ENCODE measurements at places on chromosomes 6 and 20.

- H3K27me3 ChIP-seq = peaks cover 22% of the 10 kb centered on the region
- peak; percentile 54 for DNase-seq
- no peaks in the 10 kb centered on the region for H3K36me3 ChIP-seq
- H3K4me1 ChIP-seq = peaks cover 10% of the 10 kb centered on the region
- peak within 1 kb of the TSS; percentile 82 for H3K4me3 ChIP-seq
Observed at GRCh38 chr6:39934131-39934757, at the start of gene MOCS1. TSS of gene MOCS1 (minus strand) at chr6:39934462. CDS start at chr6:39934417, 45 bp downstream.

DNA sequence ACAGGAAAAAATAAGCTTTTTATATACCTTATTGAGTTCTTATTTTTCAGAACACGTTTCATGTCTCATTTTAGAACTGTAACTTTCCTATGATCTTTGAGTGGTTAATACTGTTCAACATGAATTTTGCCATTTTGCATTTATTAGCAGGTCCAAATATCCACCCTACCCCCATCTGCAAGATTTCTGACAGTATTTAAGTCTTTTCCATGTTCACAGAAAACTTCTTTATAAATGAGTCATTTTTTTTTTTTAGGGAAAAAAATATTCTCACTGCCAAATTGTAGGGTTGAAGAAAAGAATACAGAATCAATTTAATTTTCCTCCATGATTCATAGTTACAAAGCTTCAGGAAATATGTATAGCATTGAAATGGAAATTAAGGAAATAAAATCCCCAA, 101.8 kb downstream of the COL21A1 start:
- no peak overlapping the region for H3K27ac ChIP-seq
- no peak overlapping the region for H3K4me3 ChIP-seq
- no peaks in the 10 kb centered on the region for H3K27me3 ChIP-seq
- no peak for DNase-seq
- H3K4me1 ChIP-seq = no peaks in the 10 kb centered on the region

- no peak overlapping the region for H3K27ac ChIP-seq
- DNase-seq = no peak
- no peak overlapping the region for H3K4me3 ChIP-seq
- H3K4me1 ChIP-seq = no peaks in the 10 kb centered on the region
- peaks cover 34% of the 10 kb centered on the region for H3K27me3 ChIP-seq
Observed at GRCh38 chr6:148182378-148182777, 160.3 kb upstream of the SASH1 start.

- H3K36me3 ChIP-seq = peaks cover 10% of the 10 kb centered on the region
- H3K4me3 ChIP-seq = no peak overlapping the region
- no peak for DNase-seq
- H3K4me1 ChIP-seq = no peaks in the 10 kb centered on the region
- no peaks in the 10 kb centered on the region for H3K27me3 ChIP-seq
Observed at GRCh38 chr6:45031601-45032000, 296.5 kb upstream of the RUNX2 start.

- H3K27me3 ChIP-seq = no peaks in the 10 kb centered on the region
- no peak overlapping the region for H3K27ac ChIP-seq
- H3K4me3 ChIP-seq = no peak overlapping the region
- H3K4me1 ChIP-seq = peaks cover 6% of the 10 kb centered on the region
- no peak for DNase-seq
- peaks cover 18% of the 10 kb centered on the region for H3K36me3 ChIP-seq
Observed at GRCh38 chr20:41418739-41419293, 52.2 kb upstream of the EMILIN3 start.

GRCh38 chr20:35992713-35993335, 24.4 kb downstream of the CNBD2 start:
- H3K4me1 ChIP-seq = no peaks in the 10 kb centered on the region
- H3K27me3 ChIP-seq = peaks cover 13% of the 10 kb centered on the region
- H3K27ac ChIP-seq = no peak overlapping the region
- DNase-seq = peak; percentile 48

- no peak for DNase-seq
- peaks cover 8% of the 10 kb centered on the region for H3K4me1 ChIP-seq
- H3K4me3 ChIP-seq = peak overlapping the region; percentile 7
- no peaks in the 10 kb centered on the region for H3K36me3 ChIP-seq
- H3K27ac ChIP-seq = no peak overlapping the region
Observed at GRCh38 chr6:125393449-125393858, 91.7 kb upstream of the HDDC2 start.

DNA sequence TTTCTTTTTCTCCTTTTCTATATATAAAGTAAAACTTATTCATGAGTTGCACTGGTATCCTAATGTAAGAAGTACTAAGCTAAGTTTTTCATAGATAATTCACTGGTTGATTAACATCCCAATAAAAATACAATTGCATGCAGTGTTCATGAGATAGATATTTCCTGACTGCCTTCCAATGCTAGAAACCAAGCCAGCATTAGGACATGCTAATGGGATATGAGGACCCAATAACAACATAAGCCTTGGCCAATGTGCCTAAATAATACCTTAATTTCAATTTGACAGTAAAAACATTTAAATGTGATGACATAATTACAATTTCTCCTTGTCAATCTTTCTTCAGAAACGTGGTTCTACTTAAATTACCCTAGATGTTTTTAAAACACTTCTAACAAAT, 152.7 kb downstream of the RNGTT start:
- H3K4me3 ChIP-seq = no peak overlapping the region
- no peaks in the 10 kb centered on the region for H3K4me1 ChIP-seq
- H3K27me3 ChIP-seq = no peaks in the 10 kb centered on the region
- H3K27ac ChIP-seq = no peak overlapping the region
- DNase-seq = no peak

- H3K4me1 ChIP-seq = peaks cover 89% of the 10 kb centered on the region
- H3K27me3 ChIP-seq = no peaks in the 10 kb centered on the region
- no peak for DNase-seq
- H3K4me3 ChIP-seq = peak overlapping the region; percentile 81
- H3K36me3 ChIP-seq = peaks cover 2% of the 10 kb centered on the region
Observed at GRCh38 chr6:42393339-42393738, 58.4 kb downstream of the TRERF1 start.

DNA sequence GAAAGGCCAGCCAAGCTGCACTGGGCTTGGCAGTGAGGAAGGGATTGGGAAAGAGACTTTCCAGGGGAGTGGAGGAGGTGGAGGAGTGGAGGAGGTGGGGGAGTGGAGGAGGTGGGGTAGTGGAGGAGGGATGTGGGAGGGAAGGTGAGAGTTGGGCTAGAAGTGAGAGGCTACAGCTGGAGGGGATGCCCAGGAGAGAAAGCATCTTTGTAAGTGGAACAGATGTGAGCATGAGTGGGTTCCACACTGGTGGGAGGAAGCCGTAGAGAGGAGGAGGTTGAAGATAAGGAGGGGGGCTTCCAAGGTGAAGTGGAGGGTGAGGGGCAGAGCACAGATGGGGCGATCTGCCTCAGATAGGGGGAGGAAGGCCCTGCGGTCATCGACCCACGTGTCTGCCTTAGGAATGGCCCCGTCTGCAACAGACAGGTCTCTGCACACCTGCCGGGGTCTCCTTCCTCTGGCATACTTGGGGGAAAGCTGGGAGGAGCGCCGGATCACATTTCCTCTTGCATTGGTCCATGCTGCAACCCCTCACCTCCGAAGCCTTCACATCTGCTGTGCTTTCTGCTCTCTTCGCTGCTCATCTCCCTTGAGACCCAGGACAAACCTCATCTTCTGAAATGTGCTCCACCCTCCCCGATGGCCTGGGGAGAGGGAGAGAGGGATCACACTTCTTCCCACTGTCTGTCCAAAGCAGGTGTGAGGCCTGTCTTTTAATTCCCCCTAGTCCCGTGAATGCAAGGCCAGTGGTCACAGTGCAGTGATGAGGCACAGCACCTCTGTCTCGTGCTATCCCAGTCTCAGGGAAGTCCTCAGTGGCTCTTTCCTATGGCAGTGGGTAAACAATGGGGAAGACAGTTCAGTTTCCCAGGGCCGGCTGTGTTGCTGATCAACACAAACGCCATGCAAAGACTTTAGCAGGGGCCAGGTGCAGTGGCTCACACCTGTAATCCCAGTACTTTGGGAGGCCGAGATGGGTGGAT, 48.6 kb upstream of the SNX9 start:
- no peak overlapping the region for H3K4me3 ChIP-seq
- peaks cover 18% of the 10 kb centered on the region for H3K27me3 ChIP-seq
- no peak overlapping the region for H3K27ac ChIP-seq
- H3K4me1 ChIP-seq = peaks cover 35% of the 10 kb centered on the region
- H3K36me3 ChIP-seq = peaks cover 13% of the 10 kb centered on the region

- H3K4me1 ChIP-seq = no peaks in the 10 kb centered on the region
- H3K36me3 ChIP-seq = no peaks in the 10 kb centered on the region
- no peaks in the 10 kb centered on the region for H3K27me3 ChIP-seq
- DNase-seq = no peak
- no peak overlapping the region for H3K27ac ChIP-seq
Observed at GRCh38 chr20:14801591-14802325, 464.3 kb upstream of the FLRT3 start.

- no peak overlapping the region for H3K27ac ChIP-seq
- H3K4me3 ChIP-seq = no peak overlapping the region
- peaks cover 8% of the 10 kb centered on the region for H3K4me1 ChIP-seq
- no peak for DNase-seq
Observed at GRCh38 chr6:107125771-107126170, 10.5 kb upstream of the BEND3 start.

DNA sequence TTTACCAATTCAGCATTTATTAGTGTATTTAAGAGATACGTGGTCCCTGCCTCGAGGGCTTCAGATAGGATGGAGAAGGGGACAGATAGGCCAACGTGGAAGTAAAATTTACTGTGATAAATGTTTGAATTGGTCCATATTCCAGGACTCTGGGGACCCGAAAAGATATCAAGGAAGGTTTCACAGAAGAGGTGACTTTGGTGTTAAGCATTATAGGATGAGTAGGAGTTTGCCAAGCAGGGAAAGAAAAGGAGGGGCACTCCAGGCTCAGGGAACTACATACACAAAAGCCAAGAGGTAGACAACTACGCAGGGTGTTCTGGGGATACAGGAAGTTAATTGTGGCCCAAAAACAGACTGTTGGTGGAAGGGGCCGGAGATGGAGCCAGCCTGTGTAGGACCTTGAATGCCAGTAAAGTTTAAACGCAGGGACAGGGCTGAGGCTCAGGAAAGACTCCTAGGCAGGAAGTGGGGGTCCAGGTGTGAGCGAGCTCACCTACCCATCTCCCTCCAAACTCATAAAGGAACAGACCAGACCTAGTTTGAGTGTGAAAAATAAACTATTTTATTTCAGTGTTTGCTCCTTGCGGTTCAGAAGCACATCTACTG, 37.0 kb downstream of the TGM2 start:
- H3K4me3 ChIP-seq = no peak overlapping the region
- peaks cover 4% of the 10 kb centered on the region for H3K4me1 ChIP-seq
- no peak for DNase-seq
- H3K36me3 ChIP-seq = no peaks in the 10 kb centered on the region
- H3K27ac ChIP-seq = no peak overlapping the region

DNA sequence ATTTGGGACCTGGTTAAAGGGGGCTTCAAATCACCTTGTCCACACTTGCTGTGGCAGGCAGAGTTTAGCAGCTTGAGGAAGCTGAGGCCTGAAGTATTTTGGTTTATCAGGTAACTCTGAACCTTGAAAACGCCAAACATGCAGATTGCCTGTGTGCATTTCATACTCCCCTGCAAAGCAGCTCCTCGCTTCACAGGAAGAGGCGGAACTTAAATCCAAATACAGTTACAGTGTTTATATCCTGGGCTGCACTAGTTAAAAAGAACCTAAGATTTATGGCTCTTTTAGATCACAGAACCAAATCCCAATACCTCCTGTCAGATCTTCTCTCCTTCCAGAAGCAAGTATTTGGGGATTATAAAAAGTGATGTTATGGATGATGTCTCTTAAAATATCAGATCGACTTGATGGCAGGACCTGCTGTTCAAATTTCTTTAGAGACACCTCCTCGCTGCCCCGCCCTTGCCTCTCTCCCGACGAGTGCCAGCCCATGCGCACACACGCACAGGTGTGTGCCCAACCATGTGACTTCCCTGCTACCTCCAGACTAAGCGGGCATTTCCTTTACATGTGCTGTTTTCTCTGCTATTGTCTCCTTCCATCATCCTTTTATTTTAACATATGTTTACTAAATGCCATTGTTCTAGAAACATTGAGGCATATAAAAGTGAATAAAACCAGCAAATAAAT, 224.6 kb upstream of the FOXQ1 start:
- no peaks in the 10 kb centered on the region for H3K4me1 ChIP-seq
- peaks cover 8% of the 10 kb centered on the region for H3K27me3 ChIP-seq
- no peak for DNase-seq
- no peaks in the 10 kb centered on the region for H3K36me3 ChIP-seq

DNA sequence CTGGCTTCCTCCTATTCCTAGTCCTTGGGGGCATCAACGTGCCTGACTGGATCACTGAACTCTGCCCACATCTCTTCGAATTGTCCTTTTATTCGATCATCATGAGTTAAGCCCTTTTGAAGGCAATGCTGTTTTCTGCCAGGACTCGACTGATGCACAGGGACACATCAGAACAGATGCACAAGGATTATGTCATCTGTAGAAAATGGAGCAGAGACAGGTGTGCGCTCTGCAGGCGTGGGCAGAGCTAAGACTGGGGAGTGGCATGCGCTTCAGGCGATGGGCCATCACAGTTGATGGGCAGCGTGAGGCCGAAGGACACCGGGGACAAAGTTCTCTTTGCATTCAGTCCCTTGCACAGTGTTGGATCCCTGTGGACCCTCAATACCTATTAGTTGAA, 13.1 kb downstream of the GABRR1 start:
- H3K27me3 ChIP-seq = no peaks in the 10 kb centered on the region
- no peak for DNase-seq
- H3K4me1 ChIP-seq = no peaks in the 10 kb centered on the region
- H3K27ac ChIP-seq = no peak overlapping the region
- H3K4me3 ChIP-seq = no peak overlapping the region

GRCh38 chr6:11309947-11310665, 77.6 kb upstream of the NEDD9 start:
- no peak overlapping the region for H3K27ac ChIP-seq
- no peak overlapping the region for H3K4me3 ChIP-seq
- no peaks in the 10 kb centered on the region for H3K27me3 ChIP-seq
- no peak for DNase-seq

GRCh38 chr6:144019929-144020328, 11.9 kb upstream of the PLAGL1 start:
- no peak for DNase-seq
- H3K36me3 ChIP-seq = no peaks in the 10 kb centered on the region
- H3K27me3 ChIP-seq = no peaks in the 10 kb centered on the region
- H3K4me1 ChIP-seq = no peaks in the 10 kb centered on the region
- no peak overlapping the region for H3K27ac ChIP-seq

GRCh38 chr6:167807200-167807599, 19.5 kb upstream of the AFDN start:
- no peaks in the 10 kb centered on the region for H3K36me3 ChIP-seq
- peaks cover 24% of the 10 kb centered on the region for H3K27me3 ChIP-seq
- DNase-seq = no peak
- no peaks in the 10 kb centered on the region for H3K4me1 ChIP-seq
- no peak overlapping the region for H3K4me3 ChIP-seq

DNA sequence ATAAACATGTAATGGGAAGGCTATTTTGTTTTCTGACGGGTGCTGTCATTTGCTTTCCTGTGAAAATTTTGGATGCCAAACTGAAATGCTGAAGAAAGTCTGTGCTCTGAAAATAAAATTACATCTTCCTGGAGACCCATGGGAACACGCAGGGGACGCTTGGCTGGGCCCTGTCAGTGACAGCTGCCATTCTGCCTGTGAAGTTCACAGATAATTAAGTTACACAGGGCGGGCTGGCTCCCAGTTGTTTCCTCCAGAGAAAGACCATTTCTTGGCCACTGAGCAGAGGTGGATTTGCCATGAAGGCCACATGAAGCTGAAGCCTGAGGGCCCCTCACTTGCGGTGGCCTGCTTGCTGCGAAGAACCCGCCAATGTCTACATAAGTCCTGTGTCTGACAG, 93.5 kb downstream of the TMEM170B start:
- no peak overlapping the region for H3K27ac ChIP-seq
- no peaks in the 10 kb centered on the region for H3K4me1 ChIP-seq
- DNase-seq = no peak
- H3K4me3 ChIP-seq = no peak overlapping the region
- no peaks in the 10 kb centered on the region for H3K36me3 ChIP-seq
- peaks cover 13% of the 10 kb centered on the region for H3K27me3 ChIP-seq
